Stimulated activated CD4-positive, alpha-beta T cell treated with anti-CD3 and anti-CD28 coated beads, Interleukin-15, amount 100 ng/mL, for 1 hour (primary cell): ENCODE measurements at places on chromosomes 4 and X.

DNA sequence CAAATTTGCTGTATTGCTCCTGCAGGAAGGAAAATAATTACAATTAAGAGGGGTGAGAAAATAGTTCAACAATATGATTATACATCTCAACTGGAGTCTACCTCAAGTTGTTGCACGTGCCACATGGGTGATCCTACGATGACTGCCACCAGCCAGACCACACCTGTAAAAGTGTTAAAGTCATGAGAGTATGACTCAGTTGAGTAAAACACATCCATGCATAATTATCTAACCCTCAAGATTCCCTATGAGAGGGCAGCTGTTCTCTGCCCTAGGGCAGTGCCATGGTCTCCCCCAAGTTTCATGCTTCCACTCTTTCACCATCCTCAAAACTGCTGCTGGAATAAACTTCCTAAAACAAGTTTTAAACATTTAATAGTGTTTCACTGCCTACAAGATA, 44.1 kb downstream of the QRFPR start:
- no peak for DNase-seq

- DNase-seq = no peak
Measured at GRCh38 chr4:76894537-76895255, 3.2 kb downstream of the SOWAHB start.

DNA sequence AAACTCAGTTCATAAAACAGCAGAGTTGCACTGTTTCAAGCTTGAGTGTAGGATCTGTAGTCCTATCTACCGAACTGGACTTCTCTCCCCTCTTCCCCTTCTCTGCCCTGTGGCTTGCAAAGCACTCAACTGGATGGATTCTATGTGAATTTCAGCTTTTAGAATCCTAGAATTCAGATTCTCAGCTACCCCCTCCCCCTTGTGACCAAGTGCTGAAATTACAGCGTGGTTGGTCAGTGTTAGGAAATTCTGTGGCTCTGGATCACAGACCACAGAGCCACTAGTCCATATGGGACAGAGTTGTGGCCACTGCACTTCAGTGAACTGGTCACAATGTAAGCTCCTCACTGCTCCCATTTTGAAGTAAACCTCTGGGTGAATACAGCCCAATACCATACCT, 64.6 kb upstream of the TRPC5 start:
- no peak for DNase-seq

GRCh38 chr4:95599777-95600400, 51.1 kb upstream of the UNC5C start:
- DNase-seq = no peak

GRCh38 chrX:135697601-135698000, 15.8 kb upstream of the CT45A1 start:
- DNase-seq = no peak

DNA sequence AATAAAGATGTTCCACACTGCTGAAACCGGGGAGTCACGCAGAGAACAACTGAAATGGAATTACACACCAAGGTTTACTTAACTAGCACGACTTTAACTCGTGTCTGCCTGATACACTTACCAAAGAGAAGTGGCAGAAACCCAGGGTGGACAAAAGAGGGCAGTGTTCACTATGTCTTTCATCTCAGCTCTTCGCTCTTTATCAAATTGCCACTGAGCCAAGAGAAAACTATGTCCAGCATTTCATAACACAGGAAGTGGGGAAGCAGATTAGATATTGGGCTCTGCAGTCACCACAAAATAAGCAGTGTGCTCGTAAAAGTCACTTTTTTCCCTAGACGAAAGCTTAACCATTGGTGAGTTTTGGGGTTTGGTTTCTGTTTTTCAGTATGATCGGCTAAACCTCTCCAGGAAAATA, 155.7 kb downstream of the CHIC2 start:
- DNase-seq = no peak

DNA sequence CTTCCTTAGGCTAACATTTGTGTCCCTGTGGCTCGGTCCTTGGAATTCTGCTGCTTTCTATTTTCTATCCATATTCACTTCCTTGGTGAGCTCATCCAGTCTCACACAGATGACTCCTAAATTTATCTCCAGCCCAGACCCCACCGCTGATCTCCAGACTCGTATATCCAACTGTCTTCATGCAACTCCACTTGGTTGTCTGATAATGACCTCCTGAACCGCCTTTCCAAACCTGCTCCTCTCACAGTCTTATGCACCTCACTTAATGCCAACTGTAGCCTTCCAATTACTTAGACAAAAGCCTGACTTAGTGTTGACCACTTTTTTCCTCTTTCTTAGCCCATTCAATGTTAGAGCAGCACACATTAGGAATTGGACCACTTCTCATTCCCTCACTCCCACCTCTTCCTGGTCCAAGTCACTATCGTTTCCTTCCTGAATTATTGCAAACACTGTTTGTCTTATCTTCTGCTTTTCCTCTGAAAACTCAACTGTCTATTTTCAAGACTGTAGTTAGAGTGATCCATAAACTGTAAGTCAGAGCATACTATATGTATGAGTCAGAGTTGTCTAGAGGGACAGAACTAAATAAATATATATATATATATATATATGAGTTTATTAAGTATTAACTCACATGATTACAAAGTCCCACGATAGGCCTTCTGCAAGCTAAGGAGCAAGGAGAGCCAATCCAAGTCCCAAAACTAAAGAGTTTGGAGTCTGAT, 292.5 kb downstream of the UNC5C start:
- DNase-seq = no peak

DNA sequence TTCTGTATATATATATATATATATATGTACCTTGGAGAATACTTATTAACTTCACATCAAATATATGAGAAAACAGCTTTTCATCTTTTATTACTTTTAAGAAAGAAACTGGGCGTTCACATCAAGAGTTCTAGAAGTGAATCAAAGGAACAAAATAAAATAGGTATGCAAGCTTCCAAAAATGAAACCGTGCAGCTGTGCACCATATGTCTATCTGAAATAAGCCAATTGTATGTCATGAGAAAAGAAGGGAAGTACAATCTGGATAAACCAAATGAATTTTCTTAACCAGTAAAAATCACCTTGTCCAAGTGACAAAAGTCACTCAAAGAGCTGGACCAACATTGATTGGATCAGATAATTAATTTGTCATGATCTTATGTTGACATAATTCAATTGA, 405.4 kb upstream of the TECRL start:
- DNase-seq = no peak

- no peak for DNase-seq
Measured at GRCh38 chr4:176792326-176793059, at the start of gene VEGFC. VEGFC (minus strand) TSS chr4:176792922; CDS start chr4:176792311, 611 bp downstream.
